AG20443 (cell line): ENCODE measurements at places on chromosomes 7 and 10.

- no peak for DNase-seq
Observed at GRCh38 chr10:31599626-31600504, 280.8 kb downstream of the ZEB1 start.

DNA sequence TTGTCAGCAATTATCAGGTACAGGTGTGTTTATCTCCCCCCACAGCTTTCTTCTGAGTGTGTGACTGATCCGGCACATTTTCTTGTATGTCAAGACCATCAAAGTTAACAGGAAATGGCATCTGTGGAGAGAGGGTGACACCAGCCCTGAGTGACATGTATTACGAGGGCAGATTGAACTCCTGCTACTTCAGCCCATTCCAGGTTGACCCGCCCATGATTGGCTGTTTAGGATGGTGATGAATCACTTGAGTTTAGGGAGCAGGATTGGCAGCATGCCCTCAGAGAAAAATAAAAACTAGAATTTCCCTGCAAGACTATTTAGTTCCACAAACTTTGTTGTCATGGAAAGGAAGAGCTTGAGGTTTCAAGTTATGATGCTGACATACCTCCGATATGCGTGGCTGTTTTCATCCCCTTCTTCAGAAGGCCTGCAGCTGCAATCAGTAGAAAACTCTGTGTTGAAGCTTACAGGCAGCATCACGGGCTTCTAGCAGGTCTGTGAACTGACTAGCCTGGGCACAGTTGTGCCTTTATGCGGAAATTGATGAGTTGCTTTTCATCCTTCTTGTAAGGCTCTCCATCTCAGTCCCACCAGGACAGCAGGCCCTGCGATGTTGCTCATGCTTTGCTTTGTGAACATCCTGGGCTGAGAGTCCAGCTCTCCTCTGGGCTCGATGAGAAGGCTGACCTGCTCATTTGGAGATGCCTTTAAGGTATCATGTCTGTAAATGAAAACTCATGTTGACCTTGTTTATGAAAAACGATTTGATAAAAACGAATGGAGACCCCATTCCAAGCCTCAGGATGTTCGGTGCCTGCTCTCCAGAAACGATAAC lies 8.0 kb upstream of the CELF2 start:
- DNase-seq, result peak; percentile 49

- DNase-seq, result no peak
Observed at GRCh38 chr7:121204537-121204936, 124.3 kb upstream of the WNT16 start.

GRCh38 chr10:82668221-82668895 lies 793.4 kb downstream of the NRG3 start:
- DNase-seq, result no peak

DNA sequence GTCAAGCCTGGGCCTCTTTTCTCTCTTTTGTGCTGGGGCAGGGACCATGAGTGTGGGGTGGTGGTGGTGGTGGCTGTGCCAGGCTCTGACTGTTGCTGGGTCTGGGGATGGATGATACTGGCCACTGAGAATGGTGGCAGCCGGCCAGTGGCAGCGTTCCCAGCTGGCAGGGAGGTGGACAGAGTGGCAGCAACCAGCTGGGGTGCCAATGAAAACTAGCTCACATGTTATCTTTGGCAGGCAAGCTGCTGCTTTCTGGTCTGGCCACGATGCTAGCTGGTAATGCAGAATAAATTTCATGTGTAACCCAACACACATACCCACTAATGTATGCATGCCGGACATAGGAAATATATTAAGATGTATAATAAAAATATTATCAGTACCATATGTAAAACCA lies 95.0 kb upstream of the SLC26A5 start:
- no peak for DNase-seq

GRCh38 chr7:142174441-142174840 lies 62.9 kb downstream of the MGAM2 start:
- DNase-seq, result no peak

DNA sequence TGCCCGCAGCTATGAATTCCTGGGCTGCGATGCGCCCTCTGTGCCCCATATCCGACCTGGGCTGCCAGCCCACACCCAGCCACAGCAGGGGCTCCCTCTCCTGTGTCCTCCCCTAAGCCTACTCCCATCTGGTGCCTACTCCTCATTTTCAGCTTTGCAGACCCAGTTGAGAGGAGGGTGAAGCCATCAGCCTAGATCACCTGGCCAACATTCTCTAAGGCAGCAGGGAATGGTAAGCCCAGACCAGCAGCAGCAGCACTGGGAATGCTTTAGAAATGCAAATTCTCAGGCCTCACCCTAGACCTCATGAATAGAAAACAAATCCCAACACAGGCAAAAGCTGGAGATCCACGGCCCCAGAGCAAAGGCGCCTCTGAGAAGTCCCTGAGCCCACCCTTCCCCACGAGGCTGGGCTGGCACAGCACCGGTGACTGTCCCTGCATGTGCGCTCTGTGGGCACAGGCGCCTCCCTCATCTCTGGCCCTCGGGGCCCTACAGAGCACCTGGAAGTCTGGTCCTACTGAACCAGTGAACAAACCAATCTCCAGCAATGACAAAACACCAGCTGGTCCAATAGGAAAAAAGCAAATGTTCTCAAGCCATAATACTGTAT lies 161.4 kb downstream of the GFRA1 start:
- no peak for DNase-seq

DNA sequence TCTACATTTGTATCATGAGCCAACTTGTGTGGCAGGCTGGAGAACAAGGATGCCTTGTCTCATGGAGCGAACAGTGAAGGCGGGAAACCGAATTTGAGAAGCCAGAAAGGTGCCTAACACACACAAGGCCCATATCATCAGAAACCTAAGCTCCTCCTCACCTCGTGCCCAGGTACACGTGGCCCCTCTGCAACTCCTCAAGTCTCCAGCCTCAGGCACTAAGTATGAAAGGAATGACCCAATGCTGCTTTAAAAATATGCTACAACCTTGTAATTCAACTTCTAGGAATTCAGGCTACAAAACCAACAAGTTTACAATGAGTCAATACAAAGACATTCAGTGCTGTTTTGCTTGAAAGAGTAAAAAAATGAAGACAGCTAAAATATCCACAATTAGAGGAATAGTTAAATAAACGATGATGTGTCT lies 95.7 kb downstream of the CDK6 start:
- DNase-seq, result peak; percentile 56

DNA sequence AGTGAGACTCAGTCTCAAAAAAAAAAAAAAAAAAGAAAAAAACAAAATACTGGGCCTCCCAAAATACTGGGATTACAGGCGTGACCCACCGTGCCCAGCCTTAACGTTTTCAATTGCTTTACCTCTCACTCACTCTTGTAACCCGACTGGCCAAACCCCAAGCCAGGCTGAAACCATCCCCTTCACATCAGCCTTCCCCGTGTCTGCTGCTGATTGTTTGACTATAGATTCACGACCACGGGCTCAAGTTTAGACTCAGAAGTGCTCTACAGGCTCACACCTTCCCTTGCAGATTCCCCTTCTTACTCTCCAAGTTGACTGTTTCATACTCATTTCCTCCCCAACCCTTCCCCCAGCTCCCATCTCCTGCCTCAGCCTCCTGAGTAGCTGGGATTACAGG lies 22.3 kb downstream of the TYW1 start:
- DNase-seq, result no peak

DNA sequence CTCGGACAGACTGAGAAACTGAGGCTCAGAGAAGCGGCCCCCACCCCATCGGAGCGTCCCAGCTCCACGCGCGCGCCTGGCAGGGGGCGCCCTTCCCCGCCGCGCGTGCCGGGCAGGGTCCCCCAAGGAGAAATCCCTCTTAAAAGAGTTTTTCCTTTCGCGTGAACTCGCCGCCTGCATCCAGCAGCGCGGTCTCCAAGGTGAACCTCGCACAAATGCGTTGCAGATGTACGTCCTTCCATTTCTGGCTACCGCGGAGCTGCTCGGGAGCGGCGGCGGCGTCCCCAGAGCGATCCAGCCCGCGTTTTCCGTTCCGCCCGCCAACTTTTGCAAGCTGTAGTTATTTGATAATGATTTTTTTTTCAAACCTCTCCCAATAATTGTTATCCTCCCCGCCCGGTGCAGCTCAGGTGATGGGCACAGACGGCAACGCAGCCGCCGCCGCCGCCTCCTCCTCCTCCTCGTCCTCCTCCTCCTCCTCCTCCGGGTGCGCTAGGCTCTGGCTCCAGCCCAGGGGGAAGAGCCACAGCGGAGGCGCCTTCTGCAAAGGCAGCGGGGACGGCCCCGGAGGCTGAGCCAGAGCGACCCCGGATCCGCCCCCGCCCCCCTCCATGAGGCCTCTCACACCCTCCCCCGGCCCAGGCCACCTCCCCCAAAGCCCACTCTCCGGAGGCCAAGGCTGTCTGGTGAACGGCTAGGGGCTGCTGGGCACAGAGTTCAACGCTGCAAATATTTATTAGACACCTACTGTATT lies 74.0 kb upstream of the CUX1 start:
- peak; percentile 82 for DNase-seq

DNA sequence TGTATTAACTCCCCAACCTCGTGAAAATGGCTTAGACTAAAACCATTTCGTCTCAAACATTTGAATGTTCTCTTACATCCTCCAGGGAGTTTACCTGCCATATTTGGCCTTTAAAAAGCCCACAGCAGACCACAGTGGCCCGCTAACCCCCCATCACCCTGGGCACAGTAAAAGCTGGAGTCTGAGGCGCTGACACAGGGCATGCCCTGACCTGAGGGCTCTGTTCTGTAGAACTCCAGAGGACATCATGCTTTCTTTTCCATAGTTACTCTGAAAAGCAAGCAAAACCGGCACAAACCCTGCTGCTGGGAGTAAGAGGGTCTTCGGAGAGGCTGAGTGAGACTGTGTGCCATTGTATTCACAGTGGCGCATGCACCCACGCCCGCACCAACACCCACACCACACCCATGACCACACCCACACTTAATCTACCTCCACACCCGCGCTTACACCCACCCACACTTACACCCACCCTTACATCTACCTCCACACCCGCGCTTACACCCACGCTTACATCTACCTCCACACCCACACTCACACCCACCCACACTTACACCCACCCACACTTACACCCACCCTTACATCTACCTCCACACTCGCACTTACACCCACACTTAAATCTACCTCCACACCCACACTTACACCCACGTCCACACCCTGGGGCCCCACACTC lies 32.1 kb downstream of the LRRC27 start:
- peak; percentile 53 for DNase-seq
